Stromal cell of bone marrow (primary cell): ENCODE measurements at places on chromosomes 6 and 20.

- DNase-seq = peak; percentile 25
Measured at GRCh38 chr6:24273096-24273870, 84.6 kb downstream of the DCDC2 start.

DNA sequence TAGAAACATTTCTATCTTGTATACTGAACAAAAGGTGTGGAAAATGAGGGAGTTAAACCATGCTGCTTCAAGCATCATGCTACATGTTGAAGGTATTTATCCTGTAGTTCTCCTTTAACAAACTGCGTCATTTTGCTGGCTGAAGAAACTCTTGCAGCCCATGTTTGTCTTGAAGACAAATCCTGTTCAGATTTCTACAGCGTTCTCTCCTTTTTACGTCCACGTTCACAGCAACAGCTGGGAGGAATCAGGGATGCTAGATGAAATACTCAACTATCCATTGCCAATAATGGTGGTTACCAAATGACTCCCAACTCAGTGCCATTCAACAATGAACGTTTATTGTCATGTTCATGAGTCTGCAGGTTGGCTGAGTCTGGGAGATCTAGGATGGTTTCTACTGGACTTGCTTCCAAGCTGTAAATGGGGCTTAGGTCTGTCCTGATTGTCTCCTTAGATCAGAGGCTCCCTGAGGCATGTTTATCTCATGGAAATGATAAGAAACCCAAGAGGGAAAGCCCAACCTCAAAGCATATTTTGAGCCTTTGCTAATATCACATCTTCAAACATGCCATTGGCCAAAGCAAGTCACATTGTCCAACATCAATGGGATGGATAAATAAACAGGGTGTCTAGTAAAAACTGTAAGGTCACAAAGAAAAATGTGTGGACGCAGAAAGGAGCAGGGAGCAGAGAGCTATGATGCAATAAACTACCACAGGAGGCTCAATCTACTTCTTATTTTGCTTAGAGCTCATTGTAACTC lies 2.7 kb upstream of the PLCB1 start:
- no peak for DNase-seq

- DNase-seq = no peak
Measured at GRCh38 chr6:32830017-32830416, 8.5 kb downstream of the TAP2 start.

GRCh38 chr6:119067091-119067490 lies 11.4 kb downstream of the FAM184A start:
- DNase-seq = no peak

DNA sequence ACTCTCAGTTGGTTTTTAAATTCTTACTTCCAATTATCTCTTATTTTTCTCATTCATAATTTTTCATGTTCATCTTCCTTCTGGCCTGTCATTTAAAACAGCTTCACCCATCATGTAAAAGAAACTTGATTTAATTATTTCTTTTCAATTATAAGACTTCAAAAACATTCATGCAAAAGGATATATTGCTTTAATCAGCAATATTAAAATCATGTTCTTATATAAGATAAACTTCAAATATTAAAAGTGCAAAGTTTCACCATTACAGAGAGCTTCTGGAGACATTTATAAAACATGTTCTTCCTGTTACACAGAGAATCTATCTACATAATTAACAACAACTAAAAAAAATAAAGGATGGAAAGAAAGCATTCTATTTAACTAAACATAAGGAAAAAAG lies 396.7 kb upstream of the RUNX2 start:
- no peak for DNase-seq

DNA sequence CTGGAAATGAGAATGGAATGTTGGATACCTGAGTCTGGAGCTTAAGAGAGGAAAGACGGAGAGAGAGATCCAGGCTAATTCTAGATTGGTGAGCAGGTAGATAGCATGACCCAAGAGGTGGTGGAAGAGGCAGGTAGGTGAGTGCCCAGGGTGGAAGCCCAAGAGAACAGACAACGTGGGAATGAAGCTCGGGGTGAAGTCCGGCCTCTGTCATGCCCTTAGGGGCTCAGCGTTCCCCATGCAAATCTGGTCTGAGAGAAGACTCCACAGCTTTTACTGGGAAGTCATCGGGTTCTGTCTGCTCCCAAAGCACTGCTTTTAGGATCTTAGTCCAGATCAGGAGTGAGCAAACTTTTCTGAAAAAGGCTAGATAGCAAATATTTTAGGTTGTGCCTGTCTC lies 3.6 kb downstream of the NELFCD start:
- DNase-seq = no peak

DNA sequence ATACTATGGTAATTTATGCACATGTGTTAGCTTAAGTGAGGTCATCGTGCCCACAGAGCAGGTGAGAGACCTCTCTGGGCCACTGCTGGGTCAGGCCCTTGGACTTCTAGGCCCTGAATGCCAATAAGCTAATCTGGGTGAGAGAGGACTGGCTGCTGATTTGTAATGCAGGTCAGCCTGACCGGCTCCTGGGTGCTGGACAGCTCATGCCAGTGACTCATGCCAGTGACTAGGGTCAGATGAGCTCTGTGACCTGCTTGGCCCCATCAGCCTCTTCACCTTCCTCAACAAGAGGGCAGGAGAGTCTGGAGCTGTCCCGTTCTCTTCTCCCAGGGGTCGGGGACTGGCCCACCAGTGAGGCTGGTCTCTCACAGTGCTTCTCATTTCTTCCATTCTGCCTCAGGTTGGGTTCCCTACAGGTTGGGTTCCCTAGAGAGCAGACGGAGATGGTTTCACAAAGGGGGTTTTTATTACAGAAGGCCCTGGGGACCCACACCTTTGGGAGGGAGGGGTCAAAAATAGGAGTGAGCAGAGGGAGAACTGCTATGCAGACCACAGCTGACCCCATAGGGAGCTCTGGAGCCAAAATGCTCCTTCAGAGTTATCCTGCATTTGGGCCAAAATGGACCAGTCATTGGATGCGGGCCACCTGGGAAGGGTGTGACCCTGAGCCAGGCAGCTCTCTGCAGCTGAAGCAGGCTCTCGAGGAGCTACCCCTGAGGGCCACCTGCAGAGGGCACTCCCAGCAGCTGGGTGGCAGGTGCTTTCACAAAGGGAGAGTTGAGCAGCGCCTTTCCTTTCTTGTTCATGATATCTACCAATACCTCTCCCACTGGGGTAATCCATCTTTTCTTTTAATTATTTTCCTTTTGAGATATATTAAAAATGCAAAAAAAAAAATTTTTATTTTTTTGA lies 2.2 kb upstream of the OXT start:
- DNase-seq = peak; percentile 13

DNA sequence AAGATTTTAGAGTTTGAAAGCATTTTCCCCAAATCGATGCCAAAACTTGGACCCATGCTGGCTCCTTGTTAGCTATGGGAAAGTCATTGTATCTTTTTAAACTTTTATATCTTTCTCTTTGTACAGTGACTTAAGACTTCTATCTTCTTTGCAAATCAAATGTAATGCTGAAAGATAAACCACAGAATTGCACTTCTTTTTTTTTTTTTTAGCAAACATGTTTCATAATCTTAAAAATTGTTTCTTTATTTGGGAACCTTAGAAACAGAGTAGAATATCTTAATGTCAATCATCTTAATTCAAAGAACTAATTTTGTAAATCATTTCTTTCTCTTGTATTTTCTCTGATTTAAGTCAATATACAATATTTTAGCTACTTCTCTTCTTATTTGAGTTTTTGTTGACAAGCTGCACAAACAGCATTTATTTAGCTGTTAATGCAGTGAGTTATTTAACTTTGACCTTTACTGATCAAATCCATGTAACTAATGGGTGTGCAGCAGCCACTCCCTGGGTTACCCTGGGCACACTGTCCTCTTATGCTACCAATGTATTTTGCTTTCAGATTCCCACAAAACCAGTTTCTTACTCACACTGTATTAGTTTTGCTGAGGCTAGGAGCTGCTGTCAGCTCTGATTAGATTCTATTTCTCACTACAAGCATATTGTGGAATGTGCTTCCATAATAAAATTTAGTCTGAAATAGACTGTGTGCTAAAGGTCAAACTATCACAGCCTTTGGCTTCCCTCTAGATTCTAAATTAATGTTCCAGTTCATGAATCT lies 279.6 kb downstream of the ADGB start:
- DNase-seq = peak; percentile 31

GRCh38 chr6:79416931-79417330 lies 120.3 kb downstream of the LCA5 start:
- DNase-seq = no peak

DNA sequence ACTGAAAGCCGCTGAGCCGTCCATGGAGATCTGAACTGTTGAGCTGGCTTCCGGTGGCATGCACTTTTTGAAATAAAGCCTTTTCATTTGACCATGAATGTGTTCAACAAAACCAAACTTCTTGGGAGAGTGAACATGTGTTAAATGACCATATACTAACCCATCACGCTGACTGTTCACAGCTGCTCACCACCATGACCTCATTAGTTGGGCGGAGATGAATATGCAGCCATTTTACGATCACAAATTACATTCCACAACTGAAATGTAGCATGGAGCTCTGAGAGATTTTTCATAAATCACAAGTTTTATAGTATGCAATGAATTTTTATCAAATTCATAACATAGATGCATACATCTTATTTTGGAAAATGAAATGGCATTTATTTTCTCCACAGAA lies 4.2 kb downstream of the RAMACL start:
- DNase-seq = no peak

DNA sequence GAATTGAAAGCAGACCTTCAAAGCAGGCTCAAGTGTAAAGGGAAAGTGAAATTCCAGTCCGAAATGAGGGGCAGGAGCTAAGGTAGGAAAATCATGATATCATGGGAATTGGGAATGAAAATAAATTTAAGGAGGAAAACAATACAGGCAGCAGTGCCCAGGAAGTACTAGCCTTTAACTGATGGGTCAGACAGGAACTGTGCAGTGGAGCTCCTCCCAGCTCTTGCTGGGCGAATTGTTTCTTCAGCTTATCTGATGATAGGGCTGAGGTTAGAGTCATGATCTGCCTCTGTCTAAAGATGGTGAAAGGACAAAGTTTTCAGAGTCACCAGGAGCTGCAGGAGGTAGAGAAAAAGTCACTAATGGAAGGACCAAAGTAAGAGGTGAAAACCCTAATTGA lies 457.9 kb upstream of the PTCHD4 start:
- no peak for DNase-seq

- DNase-seq = no peak
Measured at GRCh38 chr6:149043476-149044130, 273.9 kb upstream of the TAB2 start.

GRCh38 chr6:159687341-159687740 lies 5.7 kb downstream of the SOD2 start:
- DNase-seq = no peak

GRCh38 chr20:672963-673602 lies 2.5 kb downstream of the SCRT2 start:
- no peak for DNase-seq

- peak; percentile 82 for DNase-seq
Measured at GRCh38 chr20:37734228-37734985, 40.6 kb downstream of the CTNNBL1 start.

DNA sequence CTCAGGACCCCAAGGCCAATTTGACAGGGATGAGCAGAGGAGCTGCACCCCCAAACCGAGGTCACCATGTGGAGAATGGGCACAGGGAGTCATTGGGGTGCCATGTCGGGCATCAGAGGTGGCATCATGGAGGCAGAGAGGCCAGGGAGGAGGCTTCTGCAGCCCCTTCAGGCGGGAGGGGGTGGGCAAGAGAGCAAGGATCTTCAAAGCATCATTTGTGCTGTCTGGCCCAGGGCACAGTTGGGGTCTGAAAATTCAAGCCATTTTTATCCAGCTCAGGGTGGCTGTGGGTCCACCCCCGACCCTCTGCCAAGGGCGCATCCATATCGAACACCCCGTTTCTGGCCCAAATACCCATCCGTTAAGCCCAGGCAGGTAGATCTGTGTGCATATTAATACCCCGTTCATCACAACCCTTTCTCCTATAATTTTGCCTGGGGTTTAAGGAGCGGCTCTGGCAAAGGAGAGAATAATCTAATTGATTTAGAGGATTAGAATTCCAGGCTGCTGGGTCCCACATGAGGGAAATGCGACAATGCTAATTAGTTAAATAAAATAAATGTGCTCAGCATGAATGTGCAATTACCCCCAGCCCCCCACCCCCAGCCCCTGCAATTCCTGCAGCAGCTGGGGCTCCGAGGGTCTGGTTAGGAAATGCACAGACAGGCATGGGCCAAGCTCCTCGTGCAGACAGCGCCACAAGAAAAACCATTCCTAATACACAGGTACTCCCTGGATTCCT lies 31.9 kb downstream of the VSTM2L start:
- DNase-seq = no peak

DNA sequence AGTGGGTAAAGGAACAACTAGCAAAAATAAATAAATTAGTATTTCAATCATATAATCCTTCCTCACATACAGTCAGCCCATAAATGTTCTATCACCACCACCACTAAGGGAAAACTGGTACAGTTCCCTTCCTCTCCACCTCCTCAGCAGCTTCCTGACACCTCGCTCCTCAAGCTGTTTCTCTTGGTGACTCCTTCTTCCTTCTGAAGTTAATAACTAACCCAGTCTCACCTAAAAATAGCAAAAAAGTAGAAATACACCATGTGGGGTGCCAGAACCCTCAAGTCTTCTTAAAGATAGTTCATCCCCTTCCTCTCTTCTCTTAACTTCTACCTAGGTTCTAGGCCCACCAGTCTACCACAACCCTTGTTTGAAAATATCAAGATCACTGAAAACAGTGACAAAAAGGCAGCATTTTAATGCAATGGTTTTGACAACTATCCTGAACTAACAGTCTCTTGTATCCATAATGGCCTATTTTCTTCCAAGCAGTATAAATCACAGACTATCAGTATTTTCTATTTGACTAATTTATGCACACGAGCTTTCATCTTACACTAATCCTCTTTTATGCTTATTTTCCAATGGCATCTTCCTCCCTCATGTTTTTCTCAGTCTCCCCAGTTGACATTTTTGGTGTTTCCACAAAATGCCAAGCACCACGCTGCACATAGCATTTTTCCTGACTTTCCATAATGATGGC lies 85.5 kb downstream of the KHDC1L start:
- DNase-seq = no peak

- DNase-seq = peak; percentile 21
Measured at GRCh38 chr6:138654715-138655634, 118.6 kb upstream of the CCDC28A start.

DNA sequence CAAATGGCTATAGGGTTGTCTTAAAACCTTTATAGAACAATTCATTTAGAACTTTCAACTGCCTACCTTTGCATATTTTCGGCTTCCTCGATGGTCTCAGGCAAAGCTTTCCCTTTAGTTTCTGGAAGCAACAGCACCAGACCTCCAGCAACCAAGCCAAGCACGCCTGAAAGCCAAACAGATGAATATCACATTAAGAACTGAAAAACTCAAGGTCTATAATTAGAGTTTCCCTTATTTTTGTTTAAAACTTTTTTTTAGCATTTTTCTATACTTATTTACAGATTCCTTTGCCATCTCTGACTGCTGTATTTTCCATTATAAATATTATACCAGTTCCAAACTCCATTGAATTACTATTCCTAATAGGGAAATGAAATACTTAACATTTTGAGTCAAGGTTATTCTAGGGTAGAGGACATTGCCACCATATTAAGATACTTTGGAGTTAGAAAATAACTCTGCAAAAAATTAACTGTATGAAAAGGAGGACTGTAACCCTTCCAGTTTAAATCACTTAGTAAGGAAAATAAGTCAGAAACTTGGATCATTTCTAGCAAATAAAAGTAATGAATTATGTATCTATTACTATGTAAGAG lies 33.9 kb downstream of the SLC22A2 start:
- DNase-seq = no peak

- no peak for DNase-seq
Measured at GRCh38 chr6:44044154-44044539, 83.1 kb downstream of the MRPL14 start.
